ENCODE measurements at places on chromosomes 7 and 10.

GRCh38 chr10:44517635-44518034 lies 132.7 kb upstream of the CXCL12 start:
- no peak for DNase-seq

DNA sequence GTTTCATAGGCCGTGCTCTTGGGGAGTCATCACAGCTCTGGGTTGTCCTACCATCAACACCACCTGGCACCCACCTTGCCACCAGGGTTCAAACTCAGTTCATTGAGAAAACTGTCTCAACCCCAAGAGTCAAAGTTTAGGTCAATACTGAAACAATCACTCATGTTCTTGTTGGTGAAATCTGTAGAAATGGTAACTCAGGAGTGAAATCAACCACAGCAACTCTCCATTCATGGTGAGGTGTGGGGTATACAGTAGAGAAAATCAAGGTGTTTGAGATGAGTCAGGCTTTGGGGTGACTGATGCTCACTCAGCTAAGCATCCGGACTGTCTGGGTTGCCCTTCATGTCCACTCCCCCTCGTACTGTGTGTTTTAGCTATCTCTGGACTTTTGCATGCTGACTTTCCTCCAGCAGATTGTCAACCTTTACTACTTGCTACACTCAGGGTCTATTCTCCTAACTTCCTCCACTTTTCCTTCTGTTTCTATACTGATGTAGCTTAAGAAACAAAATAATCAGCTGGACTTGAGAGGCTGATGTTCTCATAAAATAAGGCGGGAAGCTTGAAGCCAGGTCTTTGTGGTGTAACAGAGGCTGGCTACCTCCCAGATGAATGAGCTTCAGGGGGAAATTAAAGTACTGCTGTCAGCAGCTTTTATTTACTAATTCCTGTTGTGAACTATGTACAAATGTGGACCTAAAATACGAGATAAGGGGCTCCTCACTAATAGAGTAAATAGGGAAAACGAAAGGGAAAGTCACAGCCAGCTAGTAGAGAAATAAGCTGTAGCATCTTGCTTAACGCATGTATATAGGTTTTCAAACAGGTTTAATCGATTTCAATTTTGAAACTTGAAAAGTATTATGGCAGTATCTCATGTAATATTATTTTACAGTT lies 173.6 kb upstream of the AKR1E2 start:
- DNase-seq = no peak

- DNase-seq = no peak
These were observed 53.6 kb downstream of the GPR37 start for GRCh38 chr7:124712017-124712416.

GRCh38 chr10:5387169-5387568 lies 17.5 kb downstream of the TUBAL3 start:
- DNase-seq = no peak

GRCh38 chr7:155811895-155812761 lies at the start of gene SHH:
Gene SHH (minus strand): TSS chr7:155812463. CDS start chr7:155812122, 341 bp downstream.
- no peak for DNase-seq

DNA sequence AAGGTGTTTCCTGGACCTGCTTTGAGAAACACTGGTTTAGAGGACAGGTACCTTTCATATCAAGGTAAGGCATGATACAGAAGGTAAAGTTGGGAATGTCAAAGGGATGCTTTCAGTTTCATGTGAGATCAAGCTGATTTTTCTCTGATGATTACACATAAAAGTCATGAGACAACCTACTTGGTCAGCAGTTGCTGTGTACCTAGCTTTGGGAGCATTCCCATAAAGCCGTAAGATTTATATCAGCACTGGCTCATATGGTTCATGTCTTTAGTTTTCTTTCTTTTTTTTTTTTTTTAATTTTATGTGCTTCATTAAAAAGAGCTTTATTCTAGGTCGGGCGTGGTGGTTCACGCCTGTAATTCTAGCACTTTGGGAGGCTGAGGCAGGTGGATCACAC lies 265.3 kb upstream of the LRGUK start:
- DNase-seq = no peak

DNA sequence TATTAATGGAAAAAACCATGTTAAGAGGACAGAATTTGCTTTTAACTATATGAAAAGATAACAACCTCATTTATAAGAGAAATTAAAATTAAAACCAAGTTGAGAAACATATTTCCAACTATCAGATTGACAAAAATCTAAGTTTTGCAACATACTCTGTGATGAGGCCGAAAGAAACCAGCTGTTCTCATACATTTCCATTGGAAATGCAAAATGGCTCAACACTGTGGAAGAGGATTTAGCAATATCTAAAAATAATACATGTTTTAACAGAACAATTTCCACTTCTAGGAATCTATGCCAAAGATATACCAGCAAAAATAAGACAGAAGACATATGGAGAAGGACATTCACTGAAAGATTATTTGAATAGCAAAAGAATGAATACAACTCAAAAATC lies 268.8 kb downstream of the DYNC1I1 start:
- no peak for DNase-seq

DNA sequence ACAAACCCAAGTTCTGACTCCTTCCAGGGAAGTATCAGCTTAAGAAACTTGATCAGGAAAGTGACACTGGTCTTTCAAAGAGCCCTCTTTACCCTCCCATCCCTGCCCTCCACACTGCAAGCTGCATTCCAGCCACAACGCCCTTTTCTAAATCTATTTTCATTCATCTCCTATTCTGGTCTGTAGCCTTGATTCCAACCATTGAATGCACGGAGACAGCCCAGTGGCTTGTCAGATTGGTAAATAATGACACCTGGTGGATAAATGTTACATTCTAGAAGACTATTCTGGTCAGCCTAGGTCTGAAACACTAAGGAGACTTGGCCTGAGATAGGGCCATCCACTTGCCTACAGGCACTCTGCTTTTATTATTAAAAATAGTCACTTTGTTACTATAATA lies 20.9 kb downstream of the MORN4 start:
- peak; percentile 30 for DNase-seq

- no peak for DNase-seq
These were observed 51.5 kb downstream of the FAM107B start for GRCh38 chr10:14723052-14723689.

DNA sequence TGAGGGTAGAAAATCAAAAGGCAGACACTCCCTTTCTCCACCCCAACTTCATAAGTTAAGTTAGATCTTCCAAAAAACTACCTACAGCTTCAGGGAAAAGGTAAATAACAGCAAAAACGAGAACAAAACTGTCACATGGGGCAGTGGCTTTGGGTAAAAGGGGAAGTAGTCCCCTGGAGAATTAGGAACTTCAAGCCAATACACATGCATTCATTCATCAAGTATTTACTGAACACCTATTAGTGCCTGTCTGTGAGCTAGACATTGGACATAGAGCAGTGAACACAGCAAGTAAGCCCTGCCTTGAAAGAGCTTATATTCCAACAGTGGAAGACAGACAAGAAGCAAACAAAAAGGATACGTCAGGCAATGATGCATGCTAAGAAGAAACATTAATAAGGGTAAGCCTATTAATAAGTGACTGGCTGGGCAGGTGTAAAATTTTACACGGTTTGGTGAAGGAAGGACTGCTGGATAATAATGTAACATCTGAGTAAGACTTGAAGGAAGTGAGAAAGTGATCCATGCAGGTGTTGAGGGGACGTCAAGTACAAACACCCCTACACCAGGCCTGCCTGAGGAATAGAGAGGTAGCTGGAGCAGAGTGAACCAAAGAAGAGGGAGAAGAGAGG lies 69.6 kb upstream of the RAPGEF5 start:
- no peak for DNase-seq

DNA sequence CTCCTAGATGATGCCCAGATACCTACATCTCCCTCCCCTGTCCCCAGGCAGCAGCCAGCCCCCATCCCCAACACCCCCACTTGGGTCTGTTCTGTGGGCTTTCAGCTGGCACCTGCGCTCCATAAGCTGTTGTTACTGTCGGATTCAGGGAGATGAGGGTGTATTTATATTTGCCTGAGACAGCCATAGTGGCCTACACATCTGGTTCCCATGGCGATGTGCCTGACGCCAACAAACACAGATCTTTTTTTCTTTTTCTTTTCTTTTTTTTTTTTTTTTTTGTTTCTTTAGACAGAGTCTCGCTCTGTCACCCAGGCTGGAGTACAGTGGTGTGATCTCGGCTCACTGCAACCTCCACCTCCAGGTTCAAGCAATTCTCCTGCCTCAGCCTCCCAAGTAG lies 73.1 kb downstream of the CLIP2 start:
- DNase-seq = no peak

DNA sequence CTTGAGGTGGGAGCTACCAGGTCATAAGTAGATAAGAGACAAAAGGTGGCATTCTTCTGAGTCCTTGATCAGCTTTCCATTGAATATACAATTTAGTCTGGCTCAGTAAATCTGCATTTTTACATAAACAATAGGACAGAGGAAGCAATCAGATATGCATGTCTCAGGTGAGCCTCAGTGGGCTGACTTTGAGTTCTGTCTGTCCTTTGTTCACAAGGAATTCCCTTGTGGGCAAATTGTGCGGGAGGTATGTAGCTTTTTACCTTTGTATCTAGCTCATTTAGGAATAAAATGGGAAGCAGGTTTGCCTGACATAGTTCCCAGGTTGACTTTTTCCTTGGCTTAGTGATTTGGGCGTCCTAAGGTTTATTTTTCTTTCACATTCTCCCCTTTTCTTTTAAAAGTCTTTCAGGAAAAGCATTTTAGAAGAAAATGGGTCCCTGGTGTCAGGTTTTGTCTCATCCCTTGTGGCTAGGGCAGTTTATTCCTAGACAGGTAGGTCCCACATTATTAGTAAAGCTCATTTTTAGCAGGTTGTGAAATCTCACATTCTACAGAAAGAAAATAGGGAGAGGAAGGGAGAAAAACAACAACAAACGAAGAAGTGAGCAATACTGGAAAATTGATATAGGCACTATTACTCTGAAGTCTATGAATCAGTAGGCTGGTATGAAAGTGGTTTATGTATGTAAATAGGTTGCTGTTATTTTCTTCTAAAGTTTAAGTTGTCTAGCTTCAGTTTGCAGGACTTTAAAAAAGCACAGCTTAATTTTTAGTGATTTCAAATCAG lies 16.5 kb downstream of the SPAM1 start:
- no peak for DNase-seq

- DNase-seq = no peak
These were observed 24.7 kb upstream of the SEMA3A start for GRCh38 chr7:84219310-84219709.

GRCh38 chr7:134594877-134595276 lies 46.0 kb downstream of the AKR1B15 start:
- DNase-seq = no peak

GRCh38 chr7:130649004-130649790 lies 19.4 kb downstream of the COPG2 start:
- DNase-seq = no peak

- DNase-seq = no peak
These were observed 51.8 kb downstream of the GSDME start for GRCh38 chr7:24705461-24705954.

- no peak for DNase-seq
These were observed 33.5 kb upstream of the RNF148 start for GRCh38 chr7:122736183-122736582.

- DNase-seq = no peak
These were observed 55.1 kb upstream of the FHIP2A start for GRCh38 chr10:114766470-114766869.

DNA sequence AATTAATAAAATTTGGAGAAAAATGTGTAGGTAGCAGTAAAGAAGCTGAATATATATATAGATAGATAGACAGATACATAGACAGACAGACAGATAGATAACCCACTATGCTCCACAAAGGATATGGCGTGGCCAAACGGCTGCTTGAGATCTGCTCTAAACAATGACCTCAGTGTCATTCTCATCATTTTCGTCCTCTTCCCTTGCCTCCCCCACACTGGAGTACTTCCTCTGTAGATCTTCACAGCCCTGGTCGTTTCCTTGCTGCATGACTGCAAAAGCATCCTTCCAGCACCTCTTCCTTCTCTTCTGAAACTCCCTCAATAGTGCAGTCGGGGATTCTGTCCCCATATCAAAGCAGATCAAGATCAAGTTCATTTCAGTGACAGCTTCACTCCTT lies 35.6 kb upstream of the ATP6V0A4 start:
- DNase-seq = no peak

DNA sequence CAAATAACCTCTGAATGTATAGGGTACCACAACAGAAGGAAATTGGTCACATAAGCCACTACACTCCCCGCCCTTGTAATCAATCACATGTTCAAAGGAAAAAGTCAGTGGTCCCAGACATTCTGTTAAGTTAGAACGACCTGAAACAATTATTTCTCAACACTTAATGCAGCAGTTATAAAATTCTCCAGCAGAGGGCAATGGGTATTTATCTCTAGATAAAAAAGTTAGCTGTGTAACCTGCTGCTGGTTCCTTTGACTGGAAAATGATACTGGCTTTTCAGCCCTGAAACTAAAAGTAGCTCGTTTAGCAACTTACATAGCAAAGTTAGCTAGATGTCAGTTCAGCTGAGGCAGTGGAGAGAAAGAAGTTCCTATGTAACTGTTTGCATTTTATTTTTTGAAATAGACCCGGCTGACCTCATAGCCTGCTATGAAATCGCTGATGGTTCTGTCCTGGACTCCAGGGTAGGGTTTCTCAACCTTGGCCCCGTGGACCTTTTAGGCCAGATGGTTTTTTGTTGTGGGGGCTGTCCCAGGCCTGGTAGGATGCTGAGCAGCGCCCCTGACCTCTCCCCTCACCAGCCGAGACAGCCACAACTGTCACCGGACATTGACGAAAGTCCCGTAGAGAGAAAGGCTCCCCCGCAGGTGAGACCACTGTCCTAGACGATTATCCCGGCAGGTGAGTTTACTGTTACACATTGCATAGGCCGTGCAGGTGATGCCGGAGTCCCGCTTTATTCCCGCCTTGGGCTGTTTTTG lies 40.2 kb upstream of the PROSER2 start:
- no peak for DNase-seq

GRCh38 chr10:47145290-47145934 lies 154.6 kb upstream of the GDF10 start:
- DNase-seq = no peak

GRCh38 chr10:132446195-132446581 lies 49.2 kb downstream of the PWWP2B start:
- no peak for DNase-seq

DNA sequence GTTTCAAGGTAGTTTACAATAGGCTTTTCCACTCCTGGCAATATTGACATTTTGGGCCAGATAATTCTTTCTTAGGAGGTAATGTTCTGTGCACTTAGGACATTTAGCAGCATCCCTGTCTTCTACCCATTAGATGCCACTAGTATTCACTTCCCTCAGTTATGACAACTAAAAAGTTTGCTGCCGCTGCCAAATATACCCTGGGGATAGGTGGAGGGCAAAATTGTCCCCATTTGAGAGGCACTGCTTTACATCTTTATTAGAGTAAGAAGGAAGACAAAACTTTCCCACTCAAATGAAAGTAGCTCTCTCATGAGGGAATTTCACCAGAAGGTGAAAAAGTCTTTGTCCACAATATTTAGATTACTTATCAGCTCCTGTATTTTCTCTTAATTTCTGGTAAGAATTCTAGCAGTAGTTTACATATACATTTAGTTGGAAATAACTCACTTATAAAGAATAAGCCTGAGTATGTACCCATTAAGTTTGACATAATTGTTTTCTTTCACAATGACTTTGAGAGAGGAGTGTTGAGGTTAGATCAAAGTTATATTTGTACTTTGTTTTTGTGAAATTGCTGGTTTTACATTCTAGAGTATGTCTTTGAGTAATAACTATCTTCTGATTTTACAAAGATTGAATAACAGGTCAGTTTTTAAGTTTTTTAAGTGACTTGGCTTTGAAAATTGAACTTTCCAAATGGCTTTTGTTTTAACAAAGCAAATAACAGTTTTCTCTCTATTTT lies 46.0 kb downstream of the HELLS start:
- no peak for DNase-seq

GRCh38 chr10:60977161-60978122 lies 33.5 kb upstream of the RHOBTB1 start:
- no peak for DNase-seq

Data from femur (tissue), 1 donor.